ENCODE measurements at places on chromosomes 12 and 14.

DNA sequence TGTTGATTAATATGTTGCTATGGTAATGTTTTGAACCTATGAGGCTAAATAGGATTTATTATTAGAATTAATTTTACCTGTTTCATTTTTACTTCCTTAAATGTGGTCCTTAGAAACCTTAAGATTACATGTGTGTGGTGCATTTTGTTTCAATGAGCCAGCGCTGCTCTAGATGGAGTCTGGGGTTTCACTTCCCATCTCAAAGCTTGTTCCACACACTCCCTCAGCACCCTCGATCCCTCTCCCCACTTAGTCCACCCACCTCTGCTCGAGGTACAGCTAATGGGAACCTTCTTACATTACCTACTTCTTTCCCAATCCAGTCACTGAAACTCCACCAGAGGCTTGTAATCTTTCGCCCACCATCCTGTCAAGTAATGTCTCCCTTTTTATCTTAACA is 205.2 kb downstream of the PAX9 start:
- DNase-seq, result no peak

- DNase-seq, result no peak
These were observed 34.9 kb downstream of the RAD9B start for GRCh38 chr12:110536834-110537604.

DNA sequence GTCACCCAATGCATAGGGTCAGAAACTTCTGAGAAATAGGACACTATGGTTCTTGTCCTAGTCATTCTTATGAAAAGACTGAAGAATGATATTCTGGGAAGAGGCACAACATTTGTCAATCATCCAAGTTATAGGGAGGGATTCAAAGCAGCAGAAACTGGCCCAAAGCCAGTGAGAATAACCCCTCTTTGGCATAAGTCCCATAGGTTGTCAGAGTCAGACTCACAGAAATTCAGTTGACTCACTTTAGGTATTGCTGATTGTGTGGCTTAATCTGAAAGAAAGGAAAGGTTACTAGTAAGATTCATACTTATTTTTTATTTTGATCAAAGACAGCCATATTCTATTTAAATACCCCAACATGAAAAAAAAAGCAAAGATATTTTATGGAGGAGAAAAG is 151.0 kb downstream of the SRGAP1 start:
- DNase-seq, result no peak

DNA sequence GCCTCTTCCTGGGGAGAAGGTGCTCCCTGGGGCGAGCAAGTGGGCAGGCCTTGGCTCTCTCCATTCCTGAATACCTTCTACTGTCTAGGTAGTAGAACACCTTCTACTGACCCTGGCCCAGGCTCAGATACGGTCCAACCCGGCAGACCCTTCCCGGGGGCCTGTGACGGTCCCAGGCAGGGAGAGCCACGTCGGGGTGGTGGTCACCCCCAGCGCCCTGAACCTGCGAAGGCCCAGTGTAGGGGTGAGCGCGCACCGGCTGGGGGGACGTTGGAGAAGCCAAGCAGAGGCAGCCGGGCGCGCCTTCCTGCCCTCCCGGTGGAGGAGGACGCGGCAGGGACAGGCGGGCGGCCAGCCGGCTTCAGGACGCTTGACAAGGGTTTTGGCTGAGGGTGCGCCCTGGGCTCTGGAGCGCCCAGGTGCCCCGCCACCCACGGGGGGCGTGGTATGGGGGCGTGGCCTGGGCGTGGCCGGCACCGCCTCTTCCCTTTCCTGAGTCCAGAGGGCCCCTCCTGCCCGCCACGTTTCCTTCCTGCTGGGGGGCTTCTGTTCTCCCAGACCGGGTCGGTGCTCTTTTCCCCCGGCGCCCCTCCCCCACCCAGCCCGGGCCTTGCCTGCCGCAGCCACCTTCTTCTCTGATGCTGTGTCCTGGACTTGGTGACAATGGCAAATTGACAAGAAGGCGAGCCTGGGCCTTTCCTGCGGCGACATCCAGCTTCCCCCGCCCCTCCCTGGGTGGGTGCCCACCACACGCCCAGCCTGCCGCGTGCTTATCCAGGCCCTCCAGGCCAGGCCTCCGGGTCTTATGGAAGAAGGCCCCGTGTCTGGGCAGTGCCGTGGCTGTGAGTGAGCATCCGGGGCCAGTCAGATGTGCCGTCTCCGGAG is 24.5 kb upstream of the PPP1R13B start:
- DNase-seq, result no peak

DNA sequence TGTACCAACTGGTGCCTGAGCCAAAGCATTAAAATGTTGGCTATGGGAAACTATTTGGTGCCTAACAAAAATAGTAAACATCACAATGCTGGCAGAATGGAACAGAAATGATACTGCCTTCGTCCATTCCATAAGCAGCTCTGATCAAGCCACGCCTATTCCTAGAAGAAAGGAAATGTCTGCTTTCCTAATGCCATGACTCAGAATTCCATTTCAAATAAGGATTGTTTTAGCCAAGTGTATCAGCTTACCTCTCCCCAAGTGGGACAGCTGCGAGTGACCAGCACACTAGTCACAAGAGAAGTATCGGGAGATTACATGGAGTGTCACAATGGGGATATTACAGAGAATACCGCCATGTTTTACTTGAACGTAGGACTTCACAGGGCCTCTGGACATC is 38.7 kb downstream of the GLT8D2 start:
- no peak for DNase-seq

GRCh38 chr12:118058881-118059280 is 2.1 kb downstream of the WSB2 start:
- no peak for DNase-seq

- no peak for DNase-seq
These were observed 247.5 kb downstream of the SLC16A7 start for GRCh38 chr12:59843260-59843843.

GRCh38 chr12:111467092-111467856 is 61.6 kb downstream of the SH2B3 start:
- no peak for DNase-seq

DNA sequence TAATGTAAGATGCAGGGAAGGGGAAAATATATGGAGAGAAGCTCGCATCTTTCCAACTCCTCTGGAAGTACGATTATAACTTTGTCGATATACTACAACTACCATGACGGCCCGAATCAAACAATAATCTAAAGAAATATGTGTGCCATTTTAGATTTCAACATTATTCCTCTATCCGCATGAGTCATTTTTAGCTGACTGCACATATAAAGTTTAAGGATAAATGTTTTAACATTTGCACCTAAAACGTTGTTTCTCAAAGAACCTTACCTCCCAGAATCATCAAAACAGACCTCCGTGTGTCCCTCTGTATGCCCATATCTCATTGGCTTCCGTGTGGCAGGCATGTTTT is 482 bp downstream of the WDHD1 start:
- no peak for DNase-seq
